T47D (cell line): ENCODE measurements at places on chromosomes 6 and 20.

- no peak for DNase-seq
Measured at GRCh38 chr6:97629180-97629579, 346.2 kb upstream of the MMS22L start.

- no peak for DNase-seq
Measured at GRCh38 chr6:64104051-64104450, 468.4 kb downstream of the PHF3 start.

- no peak for DNase-seq
Measured at GRCh38 chr20:57680934-57681914, 28.6 kb downstream of the PMEPA1 start.

DNA sequence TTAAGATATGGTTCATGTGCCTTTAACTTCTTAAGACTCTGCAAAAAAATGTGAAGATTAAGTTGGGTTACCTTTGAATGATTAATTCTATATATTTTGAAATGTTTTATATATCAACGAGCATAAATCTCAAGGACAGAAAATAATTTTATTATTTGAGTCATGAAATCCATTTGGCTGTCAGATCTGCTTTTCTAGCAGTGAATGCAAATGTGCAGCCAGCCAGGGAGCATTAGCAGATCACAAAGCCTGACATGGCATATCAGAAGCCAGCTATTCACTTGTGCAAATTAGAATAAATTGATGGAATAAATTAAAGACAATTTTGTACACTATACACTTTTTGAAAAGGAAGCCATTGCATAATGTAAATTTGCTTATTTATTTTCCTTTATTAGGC is 424.3 kb downstream of the ADGRB3 start:
- DNase-seq: no peak

GRCh38 chr6:122286512-122286911 is 112.9 kb upstream of the HSF2 start:
- no peak for DNase-seq

- DNase-seq: no peak
Measured at GRCh38 chr6:5174244-5174643, 86.5 kb downstream of the LYRM4 start.

DNA sequence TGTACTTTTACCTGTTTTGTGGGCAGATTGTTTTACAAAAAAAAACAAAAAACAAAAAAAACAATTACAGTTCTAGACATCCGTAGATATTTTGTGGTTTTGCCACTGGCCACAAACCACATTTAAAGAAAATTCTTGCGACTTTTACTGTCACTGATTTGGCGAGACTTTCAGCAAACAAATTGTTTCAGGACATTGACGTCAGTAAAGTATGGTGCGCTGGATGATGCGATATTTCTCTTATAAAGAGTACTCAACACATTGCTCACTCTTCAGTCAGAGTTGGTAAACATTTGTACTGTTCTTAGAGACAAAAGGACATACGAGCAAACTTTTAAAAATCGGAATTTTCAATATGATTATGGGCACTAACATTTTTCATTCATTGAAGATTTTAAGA is 229.8 kb downstream of the HAO1 start:
- DNase-seq: no peak

- DNase-seq: no peak
Measured at GRCh38 chr20:18909254-18909653, 95.7 kb downstream of the SCP2D1 start.

- peak; percentile 50 for DNase-seq
Measured at GRCh38 chr6:37759221-37760144, 60.0 kb upstream of the ZFAND3 start.

GRCh38 chr6:168691774-168692173 is 250.8 kb downstream of the SMOC2 start:
- DNase-seq: no peak

GRCh38 chr6:17036065-17036393 is 65.8 kb upstream of the STMND1 start:
- DNase-seq: no peak

- no peak for DNase-seq
Measured at GRCh38 chr20:45104786-45105185, 3.9 kb upstream of the KCNS1 start.

GRCh38 chr6:125325586-125325985 is 23.8 kb upstream of the HDDC2 start:
- no peak for DNase-seq

DNA sequence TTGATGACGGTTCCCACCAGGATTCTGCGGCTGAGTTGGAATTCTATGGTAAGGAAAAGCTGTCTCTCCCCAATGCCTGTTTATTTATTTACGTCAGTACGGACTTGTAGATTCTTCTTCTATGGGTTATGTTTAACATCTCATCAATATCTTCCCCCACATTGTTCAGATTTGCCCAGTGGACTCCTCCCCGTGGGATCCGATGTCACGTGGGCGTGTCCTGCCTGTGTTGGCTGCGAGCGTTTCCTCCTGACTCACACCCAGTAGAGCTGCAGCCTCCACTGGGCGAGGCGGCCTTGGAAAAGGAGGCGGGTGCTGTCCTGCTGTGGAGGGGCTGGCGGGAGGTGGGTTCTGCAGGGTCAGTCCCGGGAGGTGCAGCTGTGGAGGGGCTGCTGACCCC is 46.8 kb upstream of the SLCO4A1 start:
- peak; percentile 75 for DNase-seq

- DNase-seq: no peak
Measured at GRCh38 chr20:1212023-1212422, 8.8 kb downstream of the C20orf202 start.

- DNase-seq: no peak
Measured at GRCh38 chr6:68158256-68158655, 476.8 kb upstream of the ADGRB3 start.

DNA sequence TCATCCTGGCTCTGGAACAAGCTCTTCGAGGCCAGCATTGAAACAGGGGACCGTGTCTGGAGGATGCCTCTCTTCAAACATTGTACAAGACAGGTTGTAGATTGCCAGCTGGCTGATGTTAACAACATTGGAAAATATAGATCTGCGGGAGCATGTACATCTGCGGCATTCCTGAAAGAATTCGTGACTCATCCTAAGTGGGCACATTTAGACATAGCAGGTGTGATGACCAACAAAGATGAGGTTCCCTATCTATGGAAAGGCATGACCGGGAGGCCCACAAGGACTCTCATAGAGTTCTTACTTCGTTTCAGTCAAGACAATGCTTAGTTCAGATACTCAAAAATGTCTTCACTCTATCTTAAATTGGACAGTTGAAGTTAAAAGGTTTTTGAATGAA is 3.6 kb upstream of the CDKN1A start:
- DNase-seq: no peak

- DNase-seq: no peak
Measured at GRCh38 chr6:139647841-139648240, 273.4 kb upstream of the CITED2 start.

- peak; percentile 100 for DNase-seq
Measured at GRCh38 chr20:63835021-63835858, 4.2 kb upstream of the ZBTB46 start.

DNA sequence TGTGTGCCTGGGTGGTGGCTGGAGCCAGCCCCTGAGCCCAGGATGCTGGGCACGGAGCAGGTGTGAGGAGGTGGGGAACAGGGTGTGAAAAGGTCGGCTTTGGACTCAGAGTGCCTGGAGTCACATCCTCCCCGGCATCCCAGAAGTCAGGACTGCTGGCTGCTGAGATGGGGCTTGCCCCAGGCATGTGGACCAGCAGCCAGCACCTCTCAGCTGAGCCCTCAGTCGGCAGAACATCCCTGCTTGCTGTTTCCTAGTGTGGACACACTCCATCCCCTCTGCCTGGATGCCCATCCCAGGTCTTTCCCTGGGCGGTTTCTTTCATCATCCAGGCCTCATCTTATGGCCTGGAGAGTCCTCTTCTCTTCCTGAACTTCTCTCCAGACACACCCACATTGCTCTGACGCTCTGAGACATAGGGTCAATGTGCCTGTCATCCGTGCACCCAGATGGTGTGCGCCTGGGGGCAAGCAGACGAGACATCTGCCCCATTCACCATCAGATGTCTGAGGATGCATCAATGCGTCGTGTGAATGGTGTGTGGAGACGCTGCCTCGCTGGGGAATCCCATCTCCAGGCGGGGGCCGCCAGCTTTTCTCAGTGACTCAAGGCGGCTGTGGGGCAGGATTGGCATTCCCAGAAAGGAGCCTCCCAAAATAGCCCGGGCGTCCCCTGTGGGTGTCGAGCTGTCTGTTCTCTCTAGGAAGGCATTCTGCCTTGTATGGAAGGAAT is 104.2 kb downstream of the SYCP2 start:
- DNase-seq: no peak

GRCh38 chr20:62141397-62142251 is 1.6 kb downstream of the PSMA7 start:
- no peak for DNase-seq

- no peak for DNase-seq
Measured at GRCh38 chr6:2213086-2213485, 32.3 kb downstream of the GMDS start.

DNA sequence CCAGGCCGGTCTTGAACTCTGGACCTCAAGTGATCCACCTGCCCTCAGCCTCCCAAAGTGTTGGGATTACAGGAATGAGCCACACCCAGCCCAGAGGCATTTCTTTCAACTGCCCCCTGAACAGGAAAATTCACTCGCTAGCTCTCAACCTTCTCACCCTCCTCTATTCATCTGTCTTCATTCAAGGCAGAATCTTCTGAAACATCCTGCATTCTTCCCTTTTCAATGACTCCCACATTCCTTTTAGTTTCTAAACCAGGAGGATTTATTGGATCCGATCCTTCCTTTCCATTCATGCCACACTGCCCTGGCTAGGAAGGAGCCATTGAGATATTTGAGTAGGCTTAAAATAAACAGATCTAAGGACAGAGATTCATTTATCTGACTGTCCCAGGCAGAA is 52.9 kb downstream of the C6orf52 start:
- DNase-seq: no peak

- DNase-seq: no peak
Measured at GRCh38 chr6:110139052-110139451, 40.4 kb downstream of the WASF1 start.

GRCh38 chr20:3919352-3919751 is 30.2 kb downstream of the PANK2 start:
- DNase-seq: no peak

- DNase-seq: peak; percentile 10
Measured at GRCh38 chr6:20400456-20401204, 1.0 kb upstream of the E2F3 start.

GRCh38 chr20:48831718-48832404 is 4.1 kb upstream of the PREX1 start:
- DNase-seq: no peak

- DNase-seq: no peak
Measured at GRCh38 chr20:49647550-49647949, 66.1 kb downstream of the B4GALT5 start.

- DNase-seq: no peak
Measured at GRCh38 chr6:20915156-20915555, 380.9 kb downstream of the CDKAL1 start.

- DNase-seq: no peak
Measured at GRCh38 chr6:153804755-153805330, 234.2 kb upstream of the OPRM1 start.

- DNase-seq: no peak
Measured at GRCh38 chr20:50930976-50931305, 296 bp downstream of the ADNP start.

DNA sequence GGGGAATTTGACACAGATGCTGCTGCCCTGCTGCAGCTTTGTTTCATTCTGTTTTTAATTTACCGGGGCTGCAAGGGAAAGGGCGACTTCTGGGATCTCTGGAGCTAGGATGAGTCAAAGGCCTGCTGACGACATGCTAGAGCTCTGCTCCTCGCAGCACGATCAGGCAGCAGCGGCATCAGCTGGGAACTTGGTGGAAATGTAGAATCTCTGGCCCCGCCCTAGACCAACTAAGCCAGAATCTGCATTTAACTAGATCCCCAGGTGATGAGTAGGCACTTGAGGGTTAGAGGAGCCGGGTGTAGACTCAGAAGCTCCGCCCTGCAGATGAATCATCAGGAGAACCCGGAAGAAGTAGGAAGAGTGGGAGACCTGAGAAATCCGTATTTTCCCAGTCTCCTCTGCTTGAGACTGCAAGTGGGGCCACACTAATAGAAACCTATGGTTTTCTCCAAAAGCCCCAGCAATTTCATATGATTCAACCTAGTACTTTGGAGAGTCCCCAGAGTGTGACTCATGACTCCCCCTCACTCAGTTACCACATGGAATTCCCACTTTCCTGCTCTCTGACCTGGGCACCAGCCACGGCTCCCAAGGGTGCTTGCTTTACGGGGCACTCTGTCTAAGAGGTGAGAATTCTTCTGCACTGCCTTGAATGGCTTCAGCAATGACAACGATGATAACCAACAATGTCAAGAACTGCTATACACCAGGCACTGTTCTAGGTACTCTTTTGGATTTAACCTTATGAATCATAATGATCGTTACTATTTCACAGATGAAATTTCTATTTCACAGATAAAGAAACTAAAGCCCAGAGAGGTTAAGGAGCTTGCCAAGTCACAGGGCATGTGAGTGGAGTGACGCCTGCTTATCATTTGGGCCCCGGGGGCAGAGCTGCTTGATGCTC is 18.1 kb downstream of the TUBB2B start:
- peak; percentile 10 for DNase-seq

GRCh38 chr20:11170025-11170424 is 496.2 kb upstream of the JAG1 start:
- DNase-seq: no peak

DNA sequence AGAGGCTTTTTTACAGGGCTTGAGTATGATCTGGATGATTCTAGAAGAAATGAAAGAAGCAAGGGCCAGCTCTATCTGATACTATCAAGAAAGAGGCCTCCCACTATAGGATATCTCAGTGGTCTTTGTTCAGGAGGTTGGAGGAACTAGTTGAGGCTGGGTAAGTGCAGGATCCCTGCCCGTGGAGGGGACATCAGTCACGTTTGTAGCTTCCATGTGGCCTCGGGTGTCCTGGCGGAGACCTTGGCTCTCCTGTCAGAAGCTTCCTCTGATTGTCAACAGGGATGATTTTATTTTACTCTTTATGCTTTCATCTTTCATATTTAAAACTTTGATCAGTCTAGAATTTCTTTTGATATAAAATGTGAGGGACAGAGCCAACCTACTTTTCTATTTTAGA is 86.6 kb downstream of the PHACTR3 start:
- DNase-seq: no peak

DNA sequence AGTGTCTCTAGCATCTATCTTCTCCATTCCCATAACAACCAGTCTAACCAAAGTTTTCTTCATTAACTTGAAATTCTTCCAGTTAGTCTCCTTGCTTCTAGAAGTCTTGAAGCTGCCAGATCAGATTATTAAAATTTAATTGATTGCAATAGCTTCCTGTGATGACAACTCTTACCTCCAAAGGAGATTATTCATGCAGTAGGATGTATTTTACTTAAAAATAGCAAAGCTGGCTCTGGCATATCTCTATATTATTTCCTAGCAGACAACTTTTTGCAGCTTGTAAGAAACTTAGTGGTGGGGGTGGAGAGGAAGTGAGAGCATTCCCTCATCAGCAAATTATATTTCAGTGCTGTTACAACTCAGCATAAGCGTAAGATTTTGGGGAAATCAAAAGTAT is 290.4 kb downstream of the GRIK2 start:
- no peak for DNase-seq
